ENCODE measurements at places on chromosomes 2 and 18. TPM values are rescaled to one million over a fixed set of nuclear protein-coding genes. Genes with fewer than 3 reads are reported as not detected.

GRCh38 chr2:109663721-109664120, 49.6 kb downstream of the SOWAHC start:
- H3K27ac ChIP-seq, result no peak overlapping the region
- H3K4me1 ChIP-seq, result no peaks in the 10 kb centered on the region
- DNase-seq, result no peak
- no peak overlapping the region for H3K4me3 ChIP-seq
- H3K36me3 ChIP-seq, result no peaks in the 10 kb centered on the region

The PRSS56 gene
- total RNA-seq, result not detected

DNA sequence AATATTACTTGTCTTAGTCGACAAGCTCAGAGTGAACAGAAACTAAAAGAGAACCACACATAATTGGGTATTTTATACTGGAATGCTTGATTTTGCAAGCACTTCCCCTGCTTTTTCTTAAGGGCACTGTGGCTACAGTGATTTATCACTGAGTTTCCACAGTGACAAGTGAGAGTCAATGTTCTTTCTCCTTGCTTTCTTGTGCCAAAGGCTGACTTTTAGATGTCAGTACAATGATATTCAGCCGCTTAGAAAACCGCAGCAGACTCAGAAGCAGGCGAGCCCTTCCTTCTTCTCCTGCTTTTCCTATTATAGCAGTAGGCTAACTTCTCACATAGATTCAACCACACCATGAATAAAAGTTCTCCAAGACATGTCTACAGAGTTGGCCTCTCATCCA, 1603.6 kb upstream of the NXPH2 start:
- no peaks in the 10 kb centered on the region for H3K36me3 ChIP-seq
- no peaks in the 10 kb centered on the region for H3K27me3 ChIP-seq
- no peak overlapping the region for H3K27ac ChIP-seq
- no peak overlapping the region for H3K4me3 ChIP-seq
- no peaks in the 10 kb centered on the region for H3K4me1 ChIP-seq

DNA sequence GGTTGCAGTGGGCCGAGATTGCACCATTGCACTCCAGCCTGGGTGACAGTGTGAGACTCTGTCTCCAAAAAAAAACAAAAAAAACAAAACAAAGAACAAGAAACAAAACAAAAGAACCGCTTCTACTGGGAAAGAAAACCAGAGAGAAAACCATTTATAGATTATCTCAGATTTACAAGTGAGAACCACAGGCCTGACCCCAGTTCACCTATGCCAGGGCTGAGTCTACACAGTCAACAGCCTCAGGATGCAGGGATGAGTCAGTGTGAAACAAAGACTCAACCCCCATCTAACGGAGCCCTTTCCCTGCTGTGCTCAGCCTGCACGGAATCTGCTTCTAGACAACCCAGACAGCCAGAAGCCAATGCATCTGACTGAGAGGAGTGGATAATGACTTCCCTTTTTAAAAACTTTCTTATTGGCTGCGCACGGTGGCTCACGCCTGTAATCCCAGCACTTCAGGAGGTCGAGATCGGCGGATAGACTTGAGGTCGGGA, 25.5 kb upstream of the YWHAQ start:
- peaks cover 15% of the 10 kb centered on the region for H3K27me3 ChIP-seq
- H3K4me1 ChIP-seq, result peaks cover 25% of the 10 kb centered on the region
- peak; percentile 72 for DNase-seq
- peak overlapping the region; percentile 17 for H3K27ac ChIP-seq
- H3K4me3 ChIP-seq, result no peak overlapping the region

The TRIM54 gene
- 0.31 TPM for total RNA-seq

DNA sequence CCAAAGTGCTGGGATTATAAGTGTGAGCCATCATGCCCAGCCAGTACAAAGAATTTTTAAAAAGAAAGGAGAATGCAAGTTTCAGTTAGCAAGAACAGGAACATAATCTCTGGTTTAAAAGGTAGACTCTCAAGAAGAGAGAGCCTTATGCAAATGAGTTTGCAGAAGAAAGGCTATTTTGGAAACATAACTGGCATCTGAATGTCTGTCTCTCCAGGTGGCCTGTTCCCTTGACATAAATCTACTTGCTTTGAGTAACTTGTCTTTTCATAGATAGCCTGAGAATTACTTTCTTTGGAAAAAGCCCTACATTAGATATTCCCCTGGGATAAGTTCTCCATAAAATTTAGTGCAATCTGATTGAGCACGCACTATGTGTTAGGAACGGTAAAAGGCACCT, 109.6 kb downstream of the ICOS start:
- DNase-seq, result no peak
- no peak overlapping the region for H3K27ac ChIP-seq
- no peak overlapping the region for H3K4me3 ChIP-seq
- peaks cover 15% of the 10 kb centered on the region for H3K4me1 ChIP-seq

- no peak overlapping the region for H3K27ac ChIP-seq
- peaks cover 10% of the 10 kb centered on the region for H3K4me1 ChIP-seq
- peaks cover 26% of the 10 kb centered on the region for H3K27me3 ChIP-seq
Observed at GRCh38 chr2:136230464-136230863, 112.5 kb upstream of the CXCR4 start.

- DNase-seq, result no peak
- H3K4me1 ChIP-seq, result no peaks in the 10 kb centered on the region
- no peak overlapping the region for H3K27ac ChIP-seq
- H3K36me3 ChIP-seq, result no peaks in the 10 kb centered on the region
- peaks cover 9% of the 10 kb centered on the region for H3K27me3 ChIP-seq
- H3K4me3 ChIP-seq, result no peak overlapping the region
Observed at GRCh38 chr18:48072428-48073204, 142.2 kb upstream of the SMAD2 start.

DNA sequence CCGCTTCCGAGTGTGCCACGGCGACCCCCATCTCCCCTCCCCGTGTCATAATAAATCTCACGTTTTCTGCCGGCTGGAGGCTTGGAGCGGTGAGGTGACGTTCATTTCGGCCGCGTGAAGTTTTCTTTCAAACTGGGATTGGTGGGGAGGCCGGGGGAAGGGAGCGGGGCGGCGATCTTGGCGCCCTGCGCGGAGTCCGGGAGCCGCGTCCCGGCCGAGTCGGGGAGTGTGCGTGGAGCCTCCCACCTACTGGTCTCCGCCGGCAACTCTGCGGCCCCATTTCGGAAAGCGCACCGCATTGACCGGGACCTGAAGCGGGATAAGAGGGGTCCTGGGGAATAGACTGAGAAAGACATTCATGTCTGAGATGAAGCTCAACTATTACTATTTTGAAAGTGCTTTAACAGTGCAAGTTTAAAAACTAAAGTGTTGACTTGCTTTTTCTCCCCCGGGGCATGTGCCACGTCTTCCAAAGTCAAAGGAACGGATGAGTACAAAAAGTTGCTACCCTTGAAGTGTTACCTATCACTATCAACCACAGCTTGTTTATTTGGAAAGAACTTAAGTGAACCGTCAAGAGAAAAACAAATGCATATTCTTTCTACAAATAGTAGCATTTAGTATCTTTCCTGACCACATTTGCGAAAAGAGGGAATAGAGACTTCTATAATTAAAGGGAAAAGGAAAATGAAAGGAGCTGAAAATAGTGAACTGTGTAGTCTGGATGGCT, 818 bp upstream of the IKZF2 start:
- H3K4me3 ChIP-seq, result peak overlapping the region; percentile 93
- peaks cover 7% of the 10 kb centered on the region for H3K27me3 ChIP-seq
- peaks cover 39% of the 10 kb centered on the region for H3K4me1 ChIP-seq
- peak overlapping the region; percentile 87 for H3K27ac ChIP-seq

- H3K36me3 ChIP-seq, result no peaks in the 10 kb centered on the region
- H3K27ac ChIP-seq, result no peak overlapping the region
- no peaks in the 10 kb centered on the region for H3K4me1 ChIP-seq
Observed at GRCh38 chr18:26745288-26746181, 120.0 kb downstream of the AQP4 start.

GRCh38 chr2:80322311-80322920, 17.9 kb upstream of the LRRTM1 start:
- DNase-seq, result no peak
- no peak overlapping the region for H3K27ac ChIP-seq

The MCFD2 gene
- total RNA-seq, result 44.3 TPM

GRCh38 chr2:46735730-46736493, 179.7 kb downstream of the MCFD2 start:
- H3K27me3 ChIP-seq, result no peaks in the 10 kb centered on the region
- peaks cover 5% of the 10 kb centered on the region for H3K4me1 ChIP-seq
- no peak for DNase-seq
- no peak overlapping the region for H3K4me3 ChIP-seq
- peaks cover 13% of the 10 kb centered on the region for H3K36me3 ChIP-seq

DNA sequence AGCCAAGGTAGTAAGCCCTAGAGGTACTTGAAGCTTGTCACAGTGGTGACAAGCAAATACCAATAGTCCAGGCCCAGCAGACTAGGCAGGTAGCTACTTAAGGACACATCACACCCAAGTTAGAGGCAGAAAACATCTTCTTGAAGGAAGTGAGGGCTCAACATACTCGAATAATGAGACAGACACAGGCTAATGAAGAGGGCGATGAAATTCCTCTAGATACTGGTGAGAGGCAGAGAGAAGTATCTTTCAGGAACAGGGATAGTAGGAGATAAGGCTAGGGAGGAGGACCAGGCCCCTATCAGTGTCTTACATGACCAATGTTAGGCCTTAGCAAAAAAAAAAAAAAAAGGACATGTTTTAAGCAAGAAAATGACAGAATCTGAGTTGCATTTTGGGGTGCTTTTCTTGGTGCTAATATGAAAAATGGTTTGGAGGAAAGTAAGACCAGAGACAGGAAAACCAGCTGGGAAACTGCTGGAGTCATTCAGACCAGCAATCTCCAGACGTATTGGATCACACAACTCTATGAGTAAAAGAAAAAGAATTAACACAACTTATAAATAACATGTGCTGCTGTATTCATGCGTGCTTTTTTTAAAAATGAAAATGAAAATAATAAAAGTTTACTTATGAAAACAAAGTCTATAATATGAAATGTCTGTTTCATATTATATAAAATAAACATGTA, 37.7 kb downstream of the COBLL1 start:
- no peaks in the 10 kb centered on the region for H3K27me3 ChIP-seq
- no peak overlapping the region for H3K27ac ChIP-seq
- no peak for DNase-seq
- H3K4me1 ChIP-seq, result no peaks in the 10 kb centered on the region
- H3K4me3 ChIP-seq, result no peak overlapping the region

The LRRTM1 gene
- total RNA-seq, result not detected

- peak; percentile 63 for DNase-seq
- peaks cover 67% of the 10 kb centered on the region for H3K4me1 ChIP-seq
- no peaks in the 10 kb centered on the region for H3K27me3 ChIP-seq
- peak overlapping the region; percentile 89 for H3K27ac ChIP-seq
Observed at GRCh38 chr18:63249771-63250170, 69.8 kb downstream of the BCL2 start.

DNA sequence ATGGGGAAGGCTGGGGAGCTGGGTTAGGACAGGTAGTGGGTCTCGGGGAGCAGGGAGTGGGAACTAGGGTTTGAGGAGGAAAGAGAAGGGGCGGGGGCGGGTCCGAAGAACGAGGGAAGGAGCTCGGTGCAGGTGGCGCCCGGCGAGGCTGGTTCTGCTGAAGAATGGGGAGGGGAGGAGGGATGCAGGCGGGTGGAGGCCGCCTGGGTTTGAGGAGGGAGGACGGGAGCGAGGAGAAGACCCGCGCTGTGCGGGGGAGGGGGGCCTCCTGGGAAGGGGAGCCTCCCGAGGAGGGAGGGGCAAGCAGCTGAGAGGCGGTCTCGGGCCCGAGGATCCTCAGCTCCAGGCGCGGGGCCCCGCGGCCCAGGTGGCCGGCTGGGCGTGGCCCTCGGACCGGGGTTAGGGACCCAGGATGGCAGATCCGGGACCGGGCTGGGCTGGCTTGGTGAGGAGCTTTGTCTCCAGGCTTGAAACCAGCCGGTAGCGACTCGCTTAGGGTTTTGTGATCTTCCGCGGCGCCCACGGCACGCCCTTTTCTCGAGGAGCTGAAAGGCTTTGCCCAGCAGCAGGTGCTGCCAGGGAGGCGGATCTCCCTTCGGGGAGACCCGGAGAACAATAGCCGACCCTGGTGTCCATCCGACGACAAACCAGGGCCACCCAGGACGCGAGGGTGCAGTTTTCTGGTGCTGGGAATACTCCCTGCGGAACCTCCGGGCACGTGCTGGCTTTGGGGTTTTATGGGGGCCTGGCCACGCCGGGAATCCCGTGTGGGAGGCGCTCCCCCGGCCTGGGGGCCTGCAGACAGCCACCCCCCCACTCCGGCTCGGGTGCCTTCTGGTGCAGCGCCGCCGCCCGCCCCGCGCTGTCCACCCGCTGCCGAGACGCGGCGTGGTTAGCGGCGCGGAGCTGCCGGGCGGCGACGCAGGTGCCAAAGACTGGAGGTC, 1.4 kb downstream of the DPYSL5 start:
- no peak for DNase-seq
- H3K27ac ChIP-seq, result no peak overlapping the region
- H3K27me3 ChIP-seq, result peaks cover 59% of the 10 kb centered on the region
- H3K4me3 ChIP-seq, result peak overlapping the region; percentile 18

GRCh38 chr2:229388731-229389130, 117.6 kb upstream of the PID1 start:
- no peak for DNase-seq
- no peaks in the 10 kb centered on the region for H3K36me3 ChIP-seq
- H3K27me3 ChIP-seq, result no peaks in the 10 kb centered on the region
- H3K4me1 ChIP-seq, result no peaks in the 10 kb centered on the region

The LYPD6B gene
- not detected for total RNA-seq

DNA sequence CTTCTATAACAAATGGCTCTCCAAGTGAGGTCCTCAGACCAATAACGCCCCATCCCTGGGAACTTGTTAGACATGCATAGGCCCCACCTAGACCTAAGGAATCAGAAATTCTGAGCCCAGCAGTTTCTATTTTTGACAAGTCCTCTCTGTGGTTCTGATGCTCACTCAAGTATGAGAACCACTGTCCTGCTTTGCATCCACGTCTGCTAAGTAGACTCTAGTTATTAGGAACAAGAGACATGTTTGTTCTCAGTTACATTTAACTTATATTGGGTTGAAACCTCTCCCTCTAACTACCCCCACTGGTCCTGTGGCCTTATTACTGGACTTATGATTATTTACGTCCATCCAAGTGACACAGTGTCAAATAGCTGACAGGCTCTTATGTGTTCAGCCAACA, 70.3 kb downstream of the TMEM17 start:
- no peak for DNase-seq
- no peaks in the 10 kb centered on the region for H3K36me3 ChIP-seq
- H3K4me3 ChIP-seq, result no peak overlapping the region
- H3K27me3 ChIP-seq, result peaks cover 3% of the 10 kb centered on the region
- no peaks in the 10 kb centered on the region for H3K4me1 ChIP-seq

- H3K36me3 ChIP-seq, result no peaks in the 10 kb centered on the region
- no peak overlapping the region for H3K27ac ChIP-seq
- H3K4me3 ChIP-seq, result no peak overlapping the region
- no peak for DNase-seq
Observed at GRCh38 chr2:172230332-172230888, 127.7 kb upstream of the DLX2 start.

Measured in activated CD8-positive, alpha-beta T cell treated with anti-CD3 and anti-CD28 coated beads, Interleukin-2, amount 10 ng/mL, durations not matched to agents 7 days and 5 days (primary cell).